Trophoblast cell (in vitro differentiated cells and primary cell): ENCODE measurements at places on chromosomes 5 and 9.

- DNase-seq, result no peak
These were observed 801.5 kb upstream of the DMAC1 start for GRCh38 chr9:8600914-8601680.

DNA sequence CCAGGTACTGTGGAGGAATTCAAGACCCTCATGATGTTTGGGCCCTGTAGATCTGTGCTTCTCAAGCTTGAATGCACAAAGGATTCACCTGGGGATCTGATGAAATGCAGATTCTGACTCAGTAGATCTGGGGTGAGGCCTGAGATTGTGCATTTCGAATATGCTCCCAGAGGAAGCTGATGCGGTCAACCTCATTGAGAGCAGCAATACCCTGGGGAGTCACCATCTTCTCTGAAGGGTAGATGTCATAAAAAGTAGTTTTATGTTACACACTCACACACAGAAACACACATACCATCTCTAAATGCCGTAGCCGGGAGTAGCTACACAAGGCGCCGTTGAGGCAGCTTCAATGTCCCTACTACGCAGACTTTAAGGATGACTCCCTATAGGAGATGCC lies 55.8 kb upstream of the CPEB4 start:
- DNase-seq, result no peak

- DNase-seq, result no peak
These were observed 52.6 kb downstream of the AP3S1 start for GRCh38 chr5:115894342-115894741.

DNA sequence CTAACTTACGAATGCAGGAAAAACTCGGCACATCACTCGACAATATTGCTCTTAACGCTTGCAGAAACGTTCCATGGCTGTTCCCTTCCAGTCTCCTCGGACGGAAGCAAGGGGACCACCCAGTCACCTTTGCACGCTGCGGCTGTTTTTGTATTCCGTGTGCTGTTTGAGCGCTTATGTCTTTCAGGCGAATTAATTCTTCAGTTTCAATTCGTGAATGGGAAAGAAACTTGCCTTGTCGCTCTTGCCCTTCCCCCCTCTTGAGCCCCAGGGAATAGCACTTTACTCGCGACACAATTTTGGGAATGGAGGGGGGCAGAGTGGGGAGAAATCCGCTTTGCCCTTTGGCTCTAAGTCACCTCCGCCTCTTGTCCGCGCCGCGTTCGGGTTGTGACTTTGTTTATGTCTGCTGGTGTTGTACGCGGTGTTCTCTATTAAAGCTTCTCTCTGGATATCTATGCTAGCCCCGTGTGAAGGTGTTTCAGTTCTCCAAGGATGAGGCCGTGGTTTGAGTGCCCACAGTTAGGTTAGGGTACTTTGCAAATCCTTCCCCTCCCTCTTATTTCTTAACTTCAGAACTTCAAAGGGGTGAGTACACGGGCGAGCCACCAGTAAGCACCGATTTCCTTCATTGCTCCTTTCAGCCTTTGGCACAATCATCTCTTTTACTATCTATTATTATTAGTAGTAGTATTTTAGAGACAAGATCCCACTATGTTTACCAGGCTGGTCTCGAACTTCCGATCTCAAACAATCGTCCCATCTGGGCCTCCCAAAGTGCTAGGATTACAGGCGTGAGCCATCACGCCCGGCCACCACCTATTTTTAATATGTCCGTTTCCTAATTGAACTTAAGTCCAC lies 2.7 kb downstream of the FOXB2 start:
- DNase-seq, result no peak

DNA sequence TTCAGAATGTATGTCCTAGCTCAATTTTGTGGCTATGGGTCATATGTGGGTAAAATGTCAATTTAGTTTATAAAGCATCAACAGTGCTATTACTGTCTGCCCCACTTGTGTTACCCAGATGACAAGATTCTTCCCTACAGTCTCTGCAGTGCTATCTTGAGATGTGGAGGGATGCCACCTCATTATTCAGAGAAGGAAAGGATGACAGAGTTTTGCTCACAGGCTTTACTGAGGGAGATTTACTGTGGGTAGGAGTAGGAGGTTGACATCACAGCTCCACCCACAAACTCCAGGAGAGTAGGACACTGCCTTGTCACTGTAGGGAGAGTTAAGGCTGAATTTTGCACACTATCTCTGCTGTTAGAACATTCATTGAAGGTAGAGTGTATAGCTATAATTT lies 359.3 kb downstream of the HTR1A start:
- DNase-seq, result no peak

- DNase-seq, result no peak
These were observed 868.7 kb upstream of the CDH9 start for GRCh38 chr5:27906931-27907601.

- DNase-seq, result peak; percentile 88
These were observed 734 bp downstream of the SKP1 start for GRCh38 chr5:134175921-134176510.

DNA sequence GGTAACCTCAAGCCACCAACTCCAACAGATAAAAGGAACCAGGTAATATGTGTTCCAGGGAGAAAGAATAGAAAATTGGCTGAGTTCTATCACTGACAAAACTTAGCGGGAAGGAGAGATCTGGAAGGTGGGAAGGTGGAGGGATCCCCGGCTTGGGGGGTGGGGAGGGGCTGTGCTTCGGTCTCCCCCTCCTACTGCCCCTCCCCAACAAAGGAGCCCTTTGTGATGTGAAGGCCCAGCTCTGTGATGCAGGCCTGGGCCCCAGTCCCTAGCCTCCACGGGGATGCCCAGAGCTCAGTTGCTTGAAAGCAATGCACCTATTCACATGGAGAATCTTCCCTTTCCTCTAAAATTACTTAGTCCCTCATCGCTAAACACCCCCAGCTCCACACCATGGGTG lies 4.4 kb upstream of the ZNF484 start:
- no peak for DNase-seq

DNA sequence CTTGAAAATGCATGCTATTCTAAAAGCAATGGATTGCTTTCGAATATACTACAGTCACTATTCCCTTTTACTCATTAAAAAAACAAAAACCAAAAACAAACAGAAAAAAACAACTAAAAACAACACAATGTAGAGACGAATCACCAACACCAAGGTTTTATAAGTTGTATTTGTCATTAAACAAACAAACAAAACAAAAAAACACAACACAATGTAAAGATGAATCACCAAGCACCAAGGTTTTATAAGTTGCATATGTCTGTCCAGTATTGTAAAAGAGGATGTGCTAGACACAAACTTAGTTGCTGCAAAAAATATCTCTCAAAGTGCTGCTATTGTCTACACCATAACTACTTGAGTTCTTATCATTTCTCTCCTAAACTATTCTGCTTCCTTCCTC lies 1269.2 kb downstream of the EFNA5 start:
- no peak for DNase-seq

DNA sequence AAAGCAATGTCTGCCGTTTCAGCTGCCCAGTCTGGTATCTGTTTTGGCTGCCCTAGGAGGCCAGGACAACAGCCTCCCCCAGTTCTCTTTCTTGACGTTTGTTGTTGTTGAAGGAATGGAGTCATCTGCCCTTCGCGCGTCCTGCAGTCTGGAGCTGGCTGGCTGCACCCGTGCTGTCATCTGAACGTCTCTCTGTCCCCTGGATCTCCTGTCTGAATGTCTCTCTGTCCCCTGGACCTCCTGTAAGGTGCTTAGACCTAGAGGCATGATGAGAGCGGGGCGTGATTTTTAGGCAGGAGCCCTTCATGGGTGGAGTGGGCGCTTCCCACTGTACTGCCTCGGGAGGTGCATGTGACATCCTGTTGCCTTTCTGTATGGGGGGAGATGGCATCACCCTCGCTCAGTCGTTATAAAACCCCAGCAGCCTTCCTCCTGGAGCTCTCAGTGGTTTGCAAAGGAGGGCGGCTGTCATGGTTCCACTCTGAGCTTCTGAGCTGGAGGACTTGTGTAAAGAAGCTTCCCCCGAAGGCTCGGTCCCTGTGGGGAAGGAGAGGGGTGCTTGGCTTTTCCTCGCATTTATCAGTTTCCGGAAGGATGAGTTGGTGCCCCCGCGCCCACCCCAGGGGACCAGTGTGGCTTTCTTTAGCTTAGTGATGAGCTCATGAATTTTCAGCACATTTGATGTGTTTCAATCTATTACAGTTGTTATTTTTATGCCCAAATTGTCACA lies 49.8 kb upstream of the OLFM1 start:
- no peak for DNase-seq

GRCh38 chr5:74499256-74500050 lies 141.1 kb downstream of the ENC1 start:
- DNase-seq, result no peak

GRCh38 chr9:93945400-93946337 lies 9.5 kb downstream of the BARX1 start:
- no peak for DNase-seq

- DNase-seq, result no peak
These were observed 551.8 kb upstream of the TYRP1 start for GRCh38 chr9:12141422-12141821.

DNA sequence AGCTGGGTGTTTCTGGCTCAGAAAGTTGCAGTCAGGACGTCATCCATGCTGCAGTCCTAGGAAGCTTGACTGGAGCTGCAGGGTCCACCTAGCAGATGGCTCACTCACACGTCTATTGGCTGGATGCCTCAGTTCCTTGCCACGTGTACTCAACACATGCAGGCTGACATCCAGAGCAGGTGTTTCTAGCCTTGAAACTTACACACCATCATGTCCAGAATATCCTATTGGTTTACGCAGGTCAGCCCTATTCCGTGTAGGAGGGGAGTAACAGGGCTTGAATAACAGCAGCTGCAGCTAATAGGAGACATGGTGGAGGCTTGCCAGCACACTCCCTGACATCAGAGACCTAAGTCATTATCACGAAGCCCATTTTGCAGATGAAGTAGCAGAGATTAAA lies 473.5 kb downstream of the ACTL7B start:
- no peak for DNase-seq

DNA sequence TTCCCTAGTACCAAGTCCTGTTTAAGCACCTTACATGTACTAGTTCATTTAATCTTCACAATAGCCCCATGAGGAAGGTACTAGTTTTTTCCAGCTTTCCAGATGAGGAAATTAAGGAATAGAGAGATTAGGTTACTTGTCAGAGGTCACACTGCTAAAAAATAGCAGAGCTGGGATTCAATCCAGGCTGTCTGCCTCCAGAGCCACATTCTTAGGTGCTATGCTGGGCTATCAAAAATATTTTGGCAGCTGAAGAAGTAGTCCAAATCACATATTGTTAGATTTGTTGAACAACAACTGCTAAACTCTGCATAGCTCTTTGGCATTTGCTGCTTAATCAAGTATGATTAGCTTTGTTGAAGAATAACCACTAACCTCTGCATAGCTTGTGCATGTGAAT lies 591.5 kb upstream of the KLF4 start:
- DNase-seq, result no peak

DNA sequence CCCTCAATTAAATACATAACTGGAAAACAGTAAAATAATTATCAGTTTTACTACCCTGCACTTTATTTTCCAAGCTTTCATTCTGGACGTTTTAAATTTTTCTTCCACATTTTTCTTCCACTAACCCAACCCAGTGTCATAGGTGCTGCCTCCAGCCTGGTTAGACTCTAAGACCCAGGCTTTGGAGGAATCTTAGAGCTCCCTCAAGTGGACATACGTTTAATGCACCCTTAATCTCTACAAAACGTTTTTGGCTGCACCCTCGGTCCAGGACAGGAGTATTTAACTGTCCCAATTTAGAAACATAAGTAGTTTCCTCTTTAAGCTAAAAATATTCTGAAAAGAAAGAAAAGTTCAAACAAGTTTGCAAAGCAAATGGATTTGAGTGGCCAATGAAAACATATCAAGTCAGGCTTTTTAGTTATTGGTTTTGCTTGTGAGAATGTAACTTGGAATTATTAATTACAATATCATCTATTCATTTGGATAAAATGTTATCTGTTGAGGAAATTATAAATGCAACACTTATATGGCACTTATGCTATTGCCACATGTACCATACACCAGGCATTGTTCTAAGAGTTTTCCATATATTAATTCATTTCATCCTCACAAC lies 38.9 kb downstream of the CDH6 start:
- no peak for DNase-seq

GRCh38 chr9:133709691-133710571 lies 28.2 kb downstream of the SARDH start:
- DNase-seq, result no peak

DNA sequence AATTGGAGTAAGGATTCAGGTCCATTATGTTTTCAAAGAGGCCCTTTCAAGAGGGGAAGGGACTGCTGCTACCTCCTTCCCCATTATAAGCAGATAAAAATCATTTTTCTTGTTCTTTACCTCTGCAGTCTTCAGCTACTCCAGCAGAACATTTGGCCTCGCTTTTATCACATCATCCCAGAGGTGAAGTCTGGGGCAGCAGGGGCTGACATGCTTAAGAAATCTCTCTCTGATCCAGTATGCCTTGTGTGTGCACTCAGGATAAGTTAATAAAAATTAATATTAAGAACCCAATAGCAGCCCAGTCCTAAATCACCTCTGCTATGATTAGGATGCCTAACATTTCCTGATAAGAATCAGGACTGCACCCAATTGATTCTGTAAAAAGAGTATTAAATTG lies 306.9 kb upstream of the NREP start:
- no peak for DNase-seq

DNA sequence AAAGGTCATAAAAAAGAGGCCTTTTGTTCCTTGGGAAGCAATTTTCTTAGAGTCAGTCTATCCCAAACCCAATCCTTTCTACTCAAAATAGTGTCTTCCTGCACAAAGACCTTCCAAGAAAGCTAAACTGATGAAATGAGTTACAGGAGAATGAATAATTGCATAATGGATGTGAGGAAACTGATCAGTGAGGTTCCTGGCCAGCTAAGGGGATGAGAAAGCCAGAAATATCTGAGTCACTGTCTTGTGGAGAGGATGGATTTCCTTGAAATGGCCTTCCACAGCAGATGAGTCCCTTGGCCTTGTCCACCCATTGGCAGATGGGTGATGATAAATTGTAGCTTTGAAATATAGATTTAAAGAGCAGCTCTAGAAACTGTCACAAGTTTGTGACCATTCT lies 756.1 kb downstream of the DNAH5 start:
- DNase-seq, result no peak

DNA sequence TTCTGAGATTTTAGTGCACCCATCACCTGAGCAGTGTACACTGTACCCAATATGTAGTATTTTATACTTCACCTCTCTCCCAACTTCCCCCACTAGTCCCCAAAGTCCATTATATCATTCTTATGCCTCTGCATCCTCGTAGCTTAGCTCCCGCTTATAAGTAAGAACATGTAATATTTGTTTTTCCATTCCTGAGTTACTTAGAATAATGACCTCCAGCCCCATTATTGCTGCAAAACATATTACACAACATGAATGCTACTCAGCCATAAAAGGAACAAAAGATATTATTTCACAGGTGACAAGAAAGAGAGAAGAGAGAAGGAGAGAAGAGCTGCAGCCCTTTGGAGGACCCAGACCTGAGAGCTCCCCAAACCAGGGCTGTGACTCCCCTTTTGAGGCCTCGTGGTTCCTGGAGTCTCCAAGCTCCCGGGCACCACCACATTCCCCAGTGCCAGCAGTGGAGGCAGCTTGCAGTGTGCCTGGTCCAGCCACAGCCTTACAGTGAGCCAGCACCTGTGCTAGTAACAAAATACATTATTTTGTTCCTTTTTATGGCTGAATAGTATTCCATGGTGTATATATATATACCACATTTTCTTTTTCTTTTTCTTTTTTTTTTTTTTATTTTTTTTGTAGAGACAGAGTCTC lies 194.5 kb upstream of the DAB2 start:
- no peak for DNase-seq
